ENCODE measurements at places on chromosomes 1 and 21. TPM values are rescaled to one million over a fixed set of nuclear protein-coding genes. Genes with fewer than 3 reads are reported as not detected.

Gene HENMT1
- total RNA-seq: 3.4 TPM

Gene MFAP2
- 62.2 TPM for total RNA-seq

Gene SH3D21
- total RNA-seq: 5.6 TPM

Gene ATP6V1G3
- not detected for total RNA-seq

Gene FH
- total RNA-seq: 82.5 TPM

Gene CRNN
- total RNA-seq: not detected

Gene CTBS
- 28.3 TPM for total RNA-seq

Gene CATSPER4
- not detected for total RNA-seq

DNA sequence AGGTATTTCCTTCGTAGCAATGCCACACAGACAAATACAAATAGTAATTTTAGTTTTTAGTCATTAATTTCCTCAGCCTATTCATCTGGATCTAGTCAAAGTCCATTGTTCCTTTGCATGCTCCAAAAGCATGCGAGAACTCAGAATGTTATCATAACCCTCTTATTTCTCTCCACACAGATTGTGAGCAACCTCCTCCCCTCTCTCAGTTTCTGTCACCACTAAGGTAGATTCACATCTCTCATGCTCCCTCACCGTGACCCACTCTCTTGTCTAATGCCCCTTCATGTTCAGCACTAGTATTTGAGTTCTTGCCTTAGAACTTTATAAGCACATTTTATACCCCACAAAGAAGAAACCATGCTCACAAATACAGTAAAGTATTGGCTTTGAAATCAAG lies 582.4 kb downstream of the PLA2G4A start:
- DNase-seq: no peak

- DNase-seq: no peak
These were observed 34.5 kb downstream of the AGPAT3 start for GRCh38 chr21:43899307-43900077.

DNA sequence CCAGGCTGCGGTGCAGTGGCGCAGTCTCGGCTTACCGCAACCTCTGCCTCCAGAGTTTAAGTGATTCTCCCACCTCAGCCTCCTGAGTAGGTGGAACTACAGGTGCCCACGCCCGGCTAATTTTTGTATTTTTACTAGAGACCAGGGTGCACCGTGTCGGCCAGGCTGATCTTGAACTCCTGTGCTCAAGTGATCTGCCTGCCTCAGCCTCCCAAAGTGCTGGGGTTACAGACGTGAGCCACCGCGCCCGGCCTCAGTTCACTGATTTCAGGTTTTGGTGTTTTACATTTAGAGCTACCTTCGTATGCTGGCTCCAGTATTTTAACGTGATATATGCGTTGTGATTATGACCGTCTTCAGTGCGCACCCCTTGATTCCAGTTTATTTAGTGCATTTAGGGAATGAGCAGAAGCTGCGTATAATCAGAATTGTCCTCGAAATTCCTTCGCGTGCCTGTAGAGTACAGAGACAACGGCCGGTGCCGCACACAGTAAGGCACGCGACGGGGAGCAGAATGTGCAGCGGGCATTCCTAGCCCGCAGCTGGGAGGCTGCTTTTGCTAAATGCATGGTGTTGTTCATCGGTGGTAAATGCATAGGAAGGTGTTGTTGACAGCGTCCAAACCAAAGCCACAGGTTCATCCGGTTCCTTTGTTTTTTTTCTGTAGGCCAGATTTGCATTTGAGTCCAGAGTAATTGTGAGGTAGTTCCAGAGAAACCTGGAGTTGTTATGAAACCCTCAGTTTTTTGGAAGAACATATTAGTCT lies 48.9 kb upstream of the DIP2A start:
- DNase-seq: no peak

DNA sequence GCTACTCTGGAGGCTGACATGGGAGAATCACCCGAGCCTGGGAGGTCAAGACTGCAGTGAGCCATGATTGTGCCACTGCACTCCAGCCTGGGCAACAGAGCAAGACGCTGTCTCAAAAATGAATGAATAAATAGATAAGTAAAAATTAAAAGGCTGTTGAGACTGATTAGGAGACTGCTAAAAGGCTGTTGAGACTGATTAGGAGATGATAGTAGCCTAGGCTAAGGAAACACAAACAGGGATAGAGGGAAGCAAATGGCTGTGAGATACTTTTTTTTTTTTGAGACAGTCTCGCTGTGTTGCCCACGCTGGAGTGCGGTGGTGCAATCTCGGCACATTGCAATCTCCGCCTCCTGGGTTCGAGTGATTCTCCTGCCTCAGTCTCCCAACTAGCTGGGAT lies 28.4 kb downstream of the PRPF38A start:
- DNase-seq: no peak

DNA sequence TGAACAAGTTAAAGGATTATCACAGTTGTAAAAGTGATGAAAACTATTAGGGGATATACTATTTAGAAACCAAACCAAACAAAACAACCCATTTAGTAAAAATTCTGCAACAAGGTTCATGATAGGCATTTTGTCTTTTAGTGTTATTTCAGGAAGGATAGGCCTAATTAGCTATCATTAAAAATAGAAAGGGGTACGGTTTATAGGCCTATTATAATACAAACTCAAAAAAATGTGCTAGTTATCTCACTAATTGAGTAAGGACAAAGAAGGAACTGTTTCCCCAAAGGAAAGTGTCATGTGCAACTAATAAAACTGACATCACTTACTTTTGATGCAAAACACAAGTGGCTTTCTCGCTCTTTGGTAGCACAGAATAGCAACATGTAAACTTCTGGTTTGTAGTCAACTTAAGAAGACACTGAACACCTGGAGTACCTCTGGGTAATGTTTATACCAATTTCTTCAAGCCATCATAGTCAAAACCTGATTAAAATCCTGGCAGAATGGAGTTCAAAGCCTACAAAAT lies 28.5 kb downstream of the SLC16A1 start:
- no peak for DNase-seq

- DNase-seq: no peak
These were observed 1.8 kb downstream of the ALPL start for GRCh38 chr1:21510885-21511578.

DNA sequence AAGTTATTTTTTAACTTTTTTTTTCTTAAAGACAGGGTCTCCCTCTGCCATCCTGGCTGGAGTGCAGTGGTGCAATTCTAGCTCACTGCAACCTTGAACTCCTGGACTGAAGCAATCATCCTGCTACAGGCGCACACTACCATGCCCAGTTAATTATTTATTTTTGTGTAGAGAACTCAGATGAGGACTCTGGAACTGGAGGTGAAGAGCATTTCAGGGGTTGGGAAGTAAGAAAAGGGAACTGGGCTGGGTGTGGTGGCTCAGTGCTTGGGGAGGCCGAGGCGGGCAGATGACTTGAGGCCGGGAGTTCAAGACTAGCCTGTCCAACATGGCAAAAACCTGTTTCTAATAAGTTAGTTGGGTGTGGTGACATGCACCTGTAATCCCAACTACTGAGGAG lies 28.9 kb downstream of the SLC35F3 start:
- DNase-seq: no peak

DNA sequence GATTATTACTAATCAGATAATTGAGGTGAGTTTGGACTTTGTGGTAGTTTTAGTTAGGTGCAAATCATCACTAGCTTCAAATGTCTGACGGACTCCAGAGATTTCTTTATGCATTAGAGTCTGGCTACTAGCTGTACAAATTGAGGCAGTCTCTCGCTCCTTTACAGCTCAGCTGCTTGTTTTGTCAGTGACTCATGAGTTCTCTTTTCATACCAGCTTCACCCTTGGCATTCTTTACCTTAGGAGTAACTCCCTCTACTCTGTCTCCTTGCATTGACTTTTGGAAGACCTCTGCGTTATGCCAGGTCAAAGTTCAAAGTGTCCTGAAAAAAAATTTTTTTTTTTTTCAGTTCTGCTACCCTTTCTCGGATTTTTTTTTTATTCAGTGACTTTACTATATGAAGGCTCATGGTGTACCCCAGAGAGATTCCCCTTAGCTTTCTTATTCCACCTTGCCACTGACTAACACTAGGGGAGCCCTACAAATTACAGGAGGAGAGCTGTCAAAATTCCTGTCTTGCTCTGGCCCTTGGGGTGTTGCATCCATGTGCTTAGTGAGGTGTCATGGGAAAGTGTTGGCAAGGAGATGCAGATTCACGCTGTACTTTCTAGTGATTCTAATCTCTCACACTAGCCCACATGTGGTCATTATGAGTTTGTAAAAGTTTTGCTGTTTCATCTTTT lies 576.6 kb downstream of the ADGRL2 start:
- DNase-seq: no peak
